ENCODE measurements at places on chromosomes 1 and 21. TPM values are rescaled to one million over a fixed set of nuclear protein-coding genes. Genes with fewer than 3 reads are reported as not detected.

Gene AADACL4
- total RNA-seq, result not detected

- peak; percentile 2 for DNase-seq
These were observed 129.6 kb downstream of the EVI5 start for GRCh38 chr1:92655197-92655801.

Gene RGS18
- 0.17 TPM for total RNA-seq

Gene C1orf226
- total RNA-seq, result under 0.01 TPM

DNA sequence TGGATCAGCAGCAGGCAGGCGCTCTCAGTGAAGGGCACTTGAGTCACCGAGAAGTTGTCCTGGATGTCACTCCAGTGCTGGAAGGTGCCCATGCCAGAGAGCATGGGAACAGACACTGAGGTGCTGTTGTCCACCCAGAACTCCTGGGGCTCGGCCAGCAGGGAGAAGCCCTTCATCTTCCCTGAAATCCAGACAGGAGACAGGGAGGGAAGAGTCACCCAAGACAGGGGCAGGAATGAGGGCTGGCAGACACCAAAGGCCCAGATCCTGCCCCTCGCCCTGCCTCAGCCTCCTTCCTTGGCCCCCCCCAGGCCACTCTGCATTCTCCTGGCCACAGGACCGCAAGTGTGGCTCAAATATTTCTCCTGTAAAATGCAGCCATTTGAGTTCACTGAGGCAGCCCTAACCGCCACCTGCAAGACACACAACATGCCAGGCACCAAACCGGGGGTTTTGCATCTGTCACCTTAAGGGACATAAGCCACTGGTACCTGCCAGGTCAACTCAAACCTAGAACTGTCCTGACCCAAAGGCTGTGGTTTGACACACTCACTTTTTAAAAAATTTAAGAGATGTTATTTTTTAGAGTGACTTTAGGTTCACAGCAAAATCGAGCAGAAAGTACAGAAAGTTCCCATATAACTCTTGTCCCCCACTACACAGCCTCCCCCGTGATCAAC is 7.8 kb downstream of the AGT start:
- no peak for DNase-seq

Gene SYNC
- 43.7 TPM for total RNA-seq

Measured in fibroblast of lung (primary cell).